ENCODE measurements at places on chromosomes 5 and 9. TPM values are rescaled to one million over a fixed set of nuclear protein-coding genes. Genes with fewer than 3 reads are reported as not detected.

The OGN gene
- not detected for total RNA-seq

The CDC14B gene
- 12.9 TPM for total RNA-seq

The TMC1 gene
- total RNA-seq: 0.02 TPM

The CER1 gene
- total RNA-seq: not detected

The PLK2 gene
- total RNA-seq: 34.3 TPM

The PRUNE2 gene
- not detected for total RNA-seq

The FAM153A gene
- total RNA-seq: not detected

The SLC45A2 gene
- total RNA-seq: not detected

The ZNF367 gene
- total RNA-seq: 5.3 TPM

The SLC25A2 gene
- total RNA-seq: not detected

The ENHO gene
- total RNA-seq: 2.3 TPM

The RETREG1 gene
- total RNA-seq: 2.8 TPM

Data from A549 treated with AZD2906 at 1 μM for 4 hours (cell line).